ENCODE measurements at places on chromosomes 11 and 22.

DNA sequence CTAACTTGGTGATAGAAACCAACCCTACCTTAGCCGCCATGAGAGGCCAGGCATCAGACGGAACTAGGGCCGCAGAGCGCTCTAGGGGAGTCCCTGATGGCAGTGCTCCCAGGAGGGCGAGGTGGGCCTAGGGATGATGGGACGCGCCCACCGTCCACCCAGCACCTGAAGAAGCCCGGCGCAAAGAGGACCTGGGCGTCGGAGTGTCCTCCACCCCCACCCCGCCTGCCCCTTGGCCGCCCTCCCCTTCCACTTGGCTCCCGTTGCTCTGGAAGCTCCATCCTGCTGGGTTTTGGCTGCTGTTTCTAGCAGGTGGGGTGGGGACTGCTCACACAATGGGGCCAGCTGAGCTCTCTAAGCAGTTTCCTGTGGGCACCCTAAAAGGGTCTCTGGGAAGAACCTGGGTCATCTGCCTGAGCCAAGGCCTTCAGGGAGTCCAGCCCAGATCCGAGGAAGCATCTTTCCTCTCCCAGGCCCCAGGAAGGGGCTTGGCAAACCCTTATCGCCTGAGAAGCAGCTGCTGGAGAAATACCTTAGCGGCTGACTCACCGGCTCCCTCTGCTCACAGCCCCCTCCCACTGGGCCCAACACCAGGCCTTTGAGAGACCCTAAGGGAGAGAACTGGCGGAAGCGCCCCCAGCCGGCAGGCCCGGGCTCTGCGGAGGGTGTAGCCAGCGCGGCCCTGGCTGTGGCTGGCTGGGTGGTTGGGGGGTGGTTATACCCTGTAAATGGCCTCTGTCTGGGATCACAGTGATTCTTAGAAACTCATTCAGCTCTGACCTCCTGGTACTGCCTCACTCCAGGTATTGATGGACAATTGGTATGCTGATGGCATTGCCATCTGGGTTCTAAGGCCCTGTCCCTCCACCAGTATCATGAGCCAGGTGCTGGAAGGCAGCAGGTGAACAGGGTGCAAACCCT, 19.3 kb downstream of the CREB3L1 start:
- no peak for DNase-seq

- DNase-seq: peak; percentile 57
Measured at GRCh38 chr11:110173811-110174644, 80.8 kb downstream of the ZC3H12C start.

- DNase-seq: no peak
Measured at GRCh38 chr11:67666303-67666645, 8.1 kb downstream of the ALDH3B2 start.

DNA sequence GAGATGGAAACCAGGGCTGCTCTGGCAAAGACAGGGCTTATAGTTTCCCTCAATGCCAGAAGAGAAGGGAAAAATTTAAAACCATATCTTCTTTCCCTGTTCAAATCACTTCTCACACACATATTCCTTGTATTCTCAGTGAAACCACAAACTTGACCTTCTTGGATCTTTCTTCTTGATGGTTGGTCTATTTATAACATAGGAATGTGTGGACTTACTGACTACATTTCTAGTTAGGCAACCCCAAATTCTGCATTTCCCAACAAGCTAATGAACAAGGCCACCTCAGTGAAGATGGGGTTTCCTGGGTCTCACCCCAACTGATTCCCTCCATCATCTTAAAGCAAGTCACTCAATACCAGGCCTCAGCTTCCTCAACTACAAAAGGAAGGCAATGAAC, 3.8 kb upstream of the QSER1 start:
- no peak for DNase-seq

DNA sequence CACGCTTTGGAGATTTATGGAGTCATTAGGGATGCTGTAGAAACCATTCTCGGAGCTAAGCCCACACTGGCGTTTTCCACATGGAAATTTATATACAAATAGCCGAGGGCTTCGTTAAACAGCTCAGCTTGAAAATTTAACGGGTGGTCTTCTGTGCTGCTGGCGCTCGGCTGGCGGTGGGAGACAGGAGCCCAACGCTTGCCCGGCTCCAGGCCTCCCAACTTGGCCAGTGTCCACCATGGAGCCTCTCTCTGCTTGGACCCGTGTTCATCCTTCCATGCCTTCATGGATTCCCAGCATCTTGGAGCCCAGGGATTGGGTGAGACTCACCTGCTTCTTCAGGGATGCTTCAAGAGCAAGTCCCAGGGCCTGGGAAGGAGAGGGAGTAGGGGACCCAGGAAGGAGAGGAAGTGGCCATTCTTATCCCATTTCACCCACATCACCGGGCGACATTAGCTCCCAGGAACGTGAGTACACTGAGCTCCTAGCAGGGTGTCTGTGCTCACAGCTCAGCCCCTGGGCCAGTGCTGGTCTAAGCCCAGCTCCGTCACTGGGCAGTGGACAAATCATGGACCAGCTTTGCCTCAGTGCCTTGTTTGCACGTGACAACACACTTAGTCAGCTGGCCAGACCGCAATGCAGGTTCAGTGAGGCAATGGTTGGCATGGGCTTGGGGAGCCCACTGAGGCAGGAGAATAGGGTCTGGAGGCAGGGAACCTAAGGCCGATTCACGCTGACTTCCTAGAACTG, 944.3 kb downstream of the BRD1 start:
- DNase-seq: no peak

GRCh38 chr11:640021-640706, 3.1 kb downstream of the DRD4 start:
- DNase-seq: no peak
